Panc1 (cell line): ENCODE measurements at places on chromosomes 6 and 20. TPM values are rescaled to one million over a fixed set of nuclear protein-coding genes. Genes with fewer than 3 reads are reported as not detected.

Gene OOEP
- total RNA-seq = 10.6 TPM

- no peak for DNase-seq
Measured at GRCh38 chr6:91435630-91436029, 848.8 kb upstream of the MAP3K7 start.

DNA sequence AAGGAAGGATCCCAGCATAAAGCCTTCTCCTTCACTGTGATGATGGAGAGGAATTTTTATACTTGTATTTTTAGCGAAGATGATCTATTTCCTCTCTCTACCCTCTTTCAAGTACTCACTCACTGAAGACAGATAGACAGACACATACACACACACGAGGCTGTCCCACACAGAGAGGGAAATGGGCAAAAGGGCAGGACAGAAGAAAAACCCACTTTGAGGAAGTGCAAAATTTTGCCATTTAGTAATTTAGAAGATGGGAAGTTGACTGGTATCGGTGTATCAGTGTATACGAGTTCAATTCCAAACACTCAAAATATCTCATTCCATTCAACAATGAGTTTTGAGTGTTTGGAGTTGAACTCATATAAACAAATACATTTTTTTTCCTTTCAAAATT lies 30.9 kb downstream of the HEBP2 start:
- no peak for DNase-seq

Gene HFE
- 12.1 TPM for total RNA-seq

Gene ACTL10
- total RNA-seq = not detected

DNA sequence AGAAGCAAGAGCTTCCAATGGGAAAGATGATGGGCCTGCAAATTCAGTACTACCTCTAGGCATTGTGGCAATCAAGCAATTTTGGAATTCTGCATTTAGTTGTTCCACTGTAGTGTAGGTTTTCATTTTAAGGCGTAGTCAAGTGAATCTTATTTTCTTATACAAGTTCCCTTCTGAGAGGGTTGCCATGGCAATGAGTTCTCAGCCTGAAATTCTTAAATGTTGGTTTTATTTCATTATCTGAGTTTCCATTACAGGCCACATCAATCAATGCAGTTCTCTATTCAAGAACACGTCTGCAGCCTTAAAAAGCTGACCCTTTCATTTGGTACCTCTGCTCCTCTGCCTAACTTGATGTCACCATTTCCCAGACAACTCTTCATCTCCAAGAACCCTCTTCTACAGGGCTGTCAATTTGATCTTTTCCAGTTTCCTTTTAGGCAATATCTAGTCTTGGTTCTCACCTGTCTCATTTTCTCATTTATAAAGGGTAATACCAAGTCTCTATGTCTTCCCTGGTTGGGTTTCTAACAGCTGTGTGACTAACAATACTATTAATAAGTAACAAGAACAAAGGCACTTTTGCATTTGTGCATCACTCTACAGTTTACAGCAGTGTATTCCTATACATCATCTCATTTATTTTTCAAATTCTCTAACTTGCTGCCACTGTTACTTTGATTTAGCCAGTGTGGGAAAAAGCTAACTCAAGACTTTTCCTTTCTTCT lies 898.2 kb upstream of the FLRT3 start:
- DNase-seq = no peak

Gene WDR46
- total RNA-seq = 80.6 TPM

Gene C6orf89
- 59.2 TPM for total RNA-seq

Gene CLDN20
- not detected for total RNA-seq

GRCh38 chr6:107064579-107065065 lies 36.6 kb downstream of the MTRES1 start:
- no peak for DNase-seq

DNA sequence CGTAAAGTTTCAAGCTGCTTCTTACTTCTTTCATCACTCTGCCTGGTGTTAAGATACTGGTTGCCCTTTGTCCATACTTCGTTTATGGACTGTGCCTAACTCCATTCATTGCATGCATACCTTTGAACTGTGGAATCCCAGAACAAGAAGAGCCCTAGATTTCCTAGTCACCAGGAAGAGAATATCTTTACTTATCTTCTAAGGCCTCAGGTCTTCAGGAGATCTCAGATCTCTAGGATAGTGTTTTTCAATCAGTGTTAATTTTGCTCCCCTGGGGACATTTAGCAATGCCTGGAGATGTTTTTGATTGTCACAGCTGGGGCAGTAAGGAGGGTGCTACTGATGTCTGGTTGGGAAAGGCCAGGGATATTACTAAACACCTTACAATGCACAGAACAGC lies 35.5 kb upstream of the GJA1 start:
- no peak for DNase-seq

DNA sequence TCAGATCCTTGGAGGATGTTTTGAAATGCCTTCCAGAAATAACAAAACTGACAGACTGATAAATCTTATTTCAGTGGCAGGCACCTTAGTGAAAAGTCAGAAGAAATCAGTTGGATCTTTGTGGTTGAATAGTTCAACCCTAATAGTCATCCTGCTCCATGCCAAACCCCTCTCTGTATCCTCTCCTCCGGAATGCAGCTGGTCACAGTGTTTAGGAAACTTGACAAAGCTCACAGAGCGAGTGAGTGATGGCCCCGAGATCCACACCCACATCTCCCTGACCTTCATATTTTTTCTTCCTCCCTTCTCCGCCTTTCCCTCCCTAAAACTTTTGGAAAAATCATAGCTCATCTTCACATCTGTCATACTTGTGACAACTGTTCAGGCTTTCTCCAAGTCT lies 464.8 kb upstream of the CDH4 start:
- DNase-seq = no peak

Gene DDX43
- total RNA-seq = 24.9 TPM

Gene SLC24A3
- total RNA-seq = not detected

Gene F13A1
- 0.26 TPM for total RNA-seq

- DNase-seq = no peak
Measured at GRCh38 chr20:46689754-46690085, 476 bp upstream of the TP53RK start.

GRCh38 chr6:134593887-134594286 lies 276.0 kb upstream of the SGK1 start:
- no peak for DNase-seq

DNA sequence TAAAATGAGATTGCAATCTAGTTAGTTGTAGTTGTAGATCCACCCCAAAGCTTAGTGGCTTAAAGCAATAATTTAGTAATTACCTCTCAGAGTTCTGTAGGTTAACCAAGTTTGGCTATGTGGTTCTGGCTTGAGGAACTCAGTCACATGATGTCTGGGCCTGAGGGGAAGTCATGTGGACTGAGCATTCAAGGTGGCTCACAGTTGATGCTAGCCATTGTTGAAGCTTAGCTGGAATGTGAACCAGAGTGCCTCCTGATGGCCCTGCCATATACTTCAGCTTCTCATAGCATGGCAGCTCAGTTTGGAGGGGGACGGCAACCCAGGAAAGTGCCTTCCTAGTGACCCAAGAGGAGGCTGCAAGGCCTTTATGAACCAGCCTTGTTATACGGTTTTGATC lies 263.2 kb upstream of the RNF217 start:
- DNase-seq = no peak

Gene GRM4
- total RNA-seq = 1.3 TPM

DNA sequence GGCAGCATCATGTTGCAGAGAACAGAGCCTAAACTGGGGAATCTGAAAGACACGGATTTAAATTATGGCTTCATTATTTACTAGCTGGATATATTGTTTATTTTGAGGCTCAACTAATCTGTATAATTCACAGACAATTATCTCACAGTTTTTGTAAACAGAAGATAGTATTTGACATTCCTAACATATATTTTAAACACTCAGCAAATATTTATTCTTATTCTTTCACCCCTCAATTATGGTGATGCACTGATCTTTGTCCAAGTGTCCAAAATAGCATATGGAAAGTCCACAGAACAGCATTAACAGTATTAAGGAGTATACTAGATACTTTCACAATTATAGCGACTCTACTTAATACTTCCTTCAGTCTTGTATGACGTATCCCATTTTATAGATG lies 257.0 kb downstream of the ADGRG6 start:
- no peak for DNase-seq

Gene SNAP25
- 0.69 TPM for total RNA-seq

- DNase-seq = no peak
Measured at GRCh38 chr6:33898771-33899170, 95.0 kb upstream of the MLN start.

- DNase-seq = no peak
Measured at GRCh38 chr6:151015101-151015700, 149.7 kb downstream of the MTHFD1L start.

DNA sequence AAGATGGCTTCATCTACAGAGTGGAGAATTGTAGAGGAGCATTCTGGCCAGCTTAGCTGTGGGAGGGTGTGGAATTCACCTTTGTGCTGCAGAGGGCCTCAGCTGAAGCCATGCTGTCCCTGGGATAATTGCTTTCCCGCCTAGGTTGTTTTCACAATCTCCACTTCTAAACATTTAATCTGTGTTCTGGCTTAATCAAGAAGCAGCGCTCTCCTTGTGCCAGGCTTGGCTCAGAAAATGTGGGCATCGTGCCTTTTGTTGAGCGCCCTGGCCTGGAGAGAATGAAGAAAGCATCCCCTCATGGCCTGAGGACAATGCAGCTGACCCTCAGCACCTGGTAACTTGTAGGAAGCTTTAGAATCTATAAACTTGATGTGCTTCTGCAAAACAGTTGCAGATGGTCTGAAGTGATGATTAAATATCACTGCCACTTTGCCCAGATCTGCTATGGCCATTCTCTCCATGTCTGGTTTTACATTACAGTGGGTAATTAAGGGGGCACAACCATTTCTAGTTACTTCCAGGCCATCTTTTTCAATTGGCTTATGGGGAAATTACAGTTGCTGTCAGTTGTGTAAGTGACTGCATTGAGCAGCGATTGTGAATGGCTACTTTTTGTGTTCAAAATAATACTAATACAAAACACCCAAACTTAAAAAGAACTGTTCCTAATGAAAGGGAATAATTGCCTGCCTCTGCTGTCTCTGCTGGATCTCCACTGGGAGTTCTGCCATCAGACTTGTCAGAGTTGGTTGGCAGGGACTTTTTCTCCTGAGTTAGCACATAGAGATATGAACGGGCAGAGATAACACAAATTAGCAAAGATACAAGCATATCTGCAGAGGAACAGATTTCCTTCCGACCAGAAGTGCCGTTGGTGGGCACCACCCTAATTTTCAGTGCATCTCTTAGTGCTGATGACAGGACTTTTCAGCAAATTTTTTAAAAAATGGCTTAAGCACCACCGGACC lies 18.4 kb downstream of the CTNNBL1 start:
- no peak for DNase-seq

GRCh38 chr6:2434116-2434515 lies 188.7 kb upstream of the GMDS start:
- no peak for DNase-seq

Gene TTBK1
- total RNA-seq = 0.10 TPM

DNA sequence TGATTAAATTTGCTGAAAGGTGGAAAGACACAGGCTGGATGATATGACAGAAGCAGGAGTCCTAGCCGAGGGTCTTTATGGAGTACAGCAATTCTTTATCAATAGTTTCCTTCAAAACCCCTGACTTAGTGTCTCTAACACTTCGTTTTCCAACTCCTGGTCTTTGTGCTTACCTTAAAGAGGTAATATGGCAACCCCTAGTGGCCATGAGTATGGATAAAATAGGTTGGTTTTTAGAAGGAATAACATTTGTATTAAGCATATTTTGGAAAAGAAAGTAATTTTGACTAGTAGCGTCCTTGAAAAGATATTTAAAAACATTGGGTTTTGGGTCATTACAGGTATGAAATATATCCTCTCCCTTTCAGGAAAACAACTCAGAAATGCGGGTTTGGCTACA lies 51.9 kb downstream of the VGLL2 start:
- DNase-seq = peak; percentile 20
